ENCODE measurements at places on chromosomes 2 and 18.
A peak's percentile ranks its signal among the peaks of the same experiment; 100 is the strongest.

DNA sequence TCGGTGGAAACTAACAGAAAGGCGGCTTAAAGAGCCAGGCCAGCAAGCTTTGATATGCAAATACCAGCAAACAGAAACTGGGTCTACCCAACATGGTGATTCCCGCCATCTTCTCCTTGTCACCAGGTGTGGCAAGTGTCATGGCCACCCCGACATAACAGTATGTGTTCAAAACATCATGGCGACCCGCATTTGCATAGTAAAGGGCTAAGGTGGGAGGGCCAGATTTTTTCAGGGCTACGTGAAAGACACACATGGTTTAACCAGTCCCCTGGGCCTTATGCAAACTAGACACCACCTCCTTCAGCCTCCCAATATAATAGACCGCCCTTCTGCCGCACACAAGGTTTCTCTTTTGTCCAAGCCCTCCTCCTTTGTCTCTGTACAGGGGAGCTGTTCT lies 260.4 kb downstream of the METTL4 start:
- DNase-seq: no peak

GRCh38 chr2:197934261-197934933 lies 130.0 kb downstream of the PLCL1 start:
- no peak for DNase-seq

- no peak for DNase-seq
These were observed 289.7 kb downstream of the DYSF start for GRCh38 chr2:71742953-71743601.

DNA sequence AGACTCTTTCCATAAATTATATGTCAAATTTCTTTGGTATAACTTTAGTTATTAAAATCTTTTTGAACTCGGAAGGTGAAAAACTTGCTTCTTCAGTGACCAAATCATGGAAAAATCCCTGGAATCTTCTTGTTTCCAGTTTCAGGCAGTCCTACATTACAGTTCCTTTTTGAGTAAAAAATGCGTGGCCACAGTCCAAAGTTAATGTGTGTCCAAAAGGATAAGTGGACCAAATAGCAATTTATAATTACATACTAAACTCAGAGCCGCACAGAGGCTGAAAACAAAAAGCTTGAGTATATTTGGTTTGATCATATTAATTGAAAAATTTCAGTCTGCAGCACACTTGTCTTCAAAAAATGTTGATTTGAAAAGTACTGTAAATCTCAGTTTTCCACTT lies 28.4 kb upstream of the DYNC2LI1 start:
- DNase-seq: no peak

- DNase-seq: no peak
These were observed 27.5 kb downstream of the COPS8 start for GRCh38 chr2:237113026-237113795.

DNA sequence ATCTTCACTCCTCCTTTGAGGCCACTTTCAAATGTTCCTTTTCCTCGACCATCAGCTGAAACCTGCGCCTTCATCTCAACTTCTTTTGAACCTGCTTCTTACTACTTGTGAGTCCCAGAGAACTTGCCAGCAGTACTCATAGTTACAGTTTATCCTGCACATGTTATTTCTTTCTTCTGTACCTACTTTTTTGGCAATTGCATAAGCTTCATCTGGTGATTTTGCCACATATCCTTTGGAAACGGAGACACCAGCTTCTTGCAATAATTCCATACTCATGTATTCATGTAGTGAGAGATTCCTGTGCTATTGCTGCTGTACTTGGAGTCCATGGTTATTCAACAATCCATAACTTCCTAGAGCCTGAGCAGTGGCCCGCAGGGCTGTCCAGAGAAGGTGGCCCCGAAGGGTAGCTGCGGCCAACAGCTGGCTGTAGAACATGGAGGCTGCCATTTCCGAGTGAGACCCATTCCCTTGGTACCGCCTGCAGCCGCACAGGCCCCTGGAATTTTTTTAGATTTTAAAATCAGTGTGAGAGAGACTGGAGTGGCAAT lies 39.4 kb downstream of the EFR3B start:
- no peak for DNase-seq

DNA sequence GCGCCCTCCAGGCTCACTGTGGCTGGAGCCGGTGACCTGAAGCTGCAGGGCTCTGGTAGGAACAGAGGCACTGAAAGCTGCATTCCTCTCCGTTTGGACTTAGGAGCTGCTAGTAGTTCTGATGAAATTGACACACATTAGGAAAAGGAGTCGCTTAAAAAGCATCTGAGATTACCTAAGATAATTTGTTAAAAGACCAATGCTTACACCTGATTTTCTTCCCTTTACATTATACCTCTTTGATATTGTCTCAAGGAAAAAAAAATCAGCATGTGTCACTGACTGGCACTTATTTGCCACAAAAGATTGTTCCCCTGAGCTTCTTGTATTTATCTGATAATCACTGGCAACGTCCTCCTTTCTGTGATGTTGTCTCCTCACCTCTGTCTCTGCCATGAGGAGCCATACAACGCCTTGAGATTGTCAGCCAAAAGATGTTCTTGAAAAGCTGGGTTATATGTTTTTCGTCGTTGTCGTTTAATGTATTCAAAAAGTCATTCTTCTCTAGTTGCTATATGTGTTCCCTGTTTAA lies 618 bp upstream of the CHN1 start:
- no peak for DNase-seq

- DNase-seq: no peak
These were observed 19.1 kb downstream of the MSH2 start for GRCh38 chr2:47422016-47422415.

DNA sequence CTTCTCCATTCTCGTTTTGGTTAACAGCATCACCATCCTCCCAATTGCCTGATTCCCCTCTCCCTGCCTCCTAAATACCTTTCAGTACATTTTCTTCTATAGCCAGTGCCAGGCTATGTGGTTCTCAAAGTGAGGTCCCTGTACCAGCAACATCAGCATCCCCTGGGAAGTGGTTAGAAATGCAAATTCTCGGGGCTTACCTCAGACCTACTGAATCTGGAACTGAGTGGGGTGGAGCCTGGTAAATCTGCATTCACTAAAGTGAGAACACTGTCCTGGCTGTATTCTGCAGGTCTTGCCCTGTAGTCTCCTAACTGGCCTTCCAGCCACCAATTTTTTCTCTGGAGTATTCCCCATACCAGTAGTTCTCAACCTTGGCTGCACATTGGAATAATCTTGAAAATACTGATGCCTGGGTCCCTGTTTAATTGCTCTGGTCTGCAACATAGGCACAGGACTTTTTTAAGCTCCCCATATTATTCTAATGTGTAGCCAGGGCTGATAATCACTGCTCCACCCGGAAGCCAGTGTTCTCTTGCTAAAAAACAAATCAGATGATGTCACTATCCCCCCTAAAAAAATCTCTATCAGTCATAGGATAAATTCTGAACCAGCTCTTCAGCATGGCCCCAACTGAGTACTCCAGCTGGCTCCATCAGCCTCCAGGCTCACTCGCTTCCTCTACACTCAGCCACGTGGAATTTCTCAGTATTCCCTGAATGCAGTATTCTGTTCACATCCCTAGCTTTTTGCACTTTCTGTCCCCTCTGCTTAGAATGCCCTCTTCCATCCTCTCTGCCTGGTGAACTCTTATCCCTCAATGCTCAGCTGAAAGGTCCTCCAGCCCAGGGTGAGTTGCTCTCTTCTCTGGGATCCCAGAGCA lies 98.4 kb downstream of the CDK15 start:
- no peak for DNase-seq

DNA sequence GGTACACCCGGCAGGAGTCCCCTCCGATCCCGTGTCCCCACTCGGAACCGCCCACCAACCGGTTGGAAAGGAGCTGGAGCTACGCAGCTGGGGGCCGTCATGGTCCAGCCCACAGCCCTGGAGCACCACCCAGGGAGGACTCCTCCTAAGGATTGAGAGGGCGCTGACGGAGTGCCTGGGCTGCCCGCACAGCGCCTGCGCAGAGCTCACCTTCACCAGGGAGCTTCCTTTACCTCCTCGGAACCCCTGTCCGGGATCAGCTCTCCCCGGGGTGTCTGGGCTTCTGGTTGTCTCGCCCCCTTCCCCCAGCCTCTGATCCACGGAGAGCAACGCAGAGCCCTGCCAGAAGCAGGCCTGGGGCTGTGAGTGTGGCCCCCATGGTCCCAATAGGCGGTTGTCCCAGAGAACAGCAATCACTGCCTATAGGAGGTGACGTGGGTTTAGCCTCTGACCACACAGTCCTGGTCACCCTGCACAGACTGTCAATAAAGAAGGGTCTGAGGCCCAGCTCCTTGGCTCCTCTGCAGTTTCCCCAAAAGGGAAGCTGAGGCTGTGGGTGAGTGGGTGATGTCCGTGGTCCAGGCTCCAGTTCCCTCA lies 14.6 kb downstream of the ALPG start:
- no peak for DNase-seq

GRCh38 chr2:197500503-197501131 lies 438 bp downstream of the HSPE1 start:
- no peak for DNase-seq

DNA sequence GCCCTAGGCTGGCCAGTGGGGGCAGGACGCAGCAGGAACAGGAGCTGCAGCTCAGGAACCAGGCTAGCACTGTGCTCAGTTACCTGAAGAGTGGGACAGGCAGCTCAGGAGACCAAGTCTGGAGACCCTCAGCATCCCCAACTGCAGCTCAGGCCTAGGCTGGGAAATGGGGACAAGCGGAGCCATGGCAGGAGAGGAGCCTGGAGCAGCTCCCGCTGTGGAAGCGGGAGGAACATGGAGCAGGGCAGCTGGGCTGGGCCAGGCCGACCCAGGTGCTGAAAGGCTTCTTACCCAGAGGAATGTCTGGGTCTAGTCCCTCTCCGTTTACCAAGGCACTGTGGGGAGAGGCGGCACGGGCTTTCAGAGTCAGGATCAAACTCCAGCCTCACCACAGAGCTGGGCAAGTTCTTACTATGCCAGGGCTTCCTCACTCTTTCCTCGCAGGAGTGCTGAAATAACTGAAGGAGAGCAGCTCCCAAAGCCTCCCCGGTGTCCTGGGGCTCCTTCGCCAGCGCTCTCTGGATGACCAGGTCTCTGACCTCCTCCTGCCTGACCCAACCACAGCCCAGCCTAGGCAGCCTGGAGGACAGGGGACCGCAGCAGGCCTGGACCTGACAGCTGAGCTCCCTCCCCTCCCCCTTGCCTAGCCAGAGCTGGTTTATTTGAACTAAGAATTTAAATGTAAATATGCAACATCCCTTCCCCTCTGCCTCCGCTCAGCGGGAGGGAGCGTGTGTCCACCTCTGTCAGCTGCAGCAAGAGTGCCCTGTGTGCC lies 247.8 kb upstream of the SIX2 start:
- DNase-seq: no peak

- no peak for DNase-seq
These were observed 1.3 kb downstream of the TANC1 start for GRCh38 chr2:158969715-158970240.

DNA sequence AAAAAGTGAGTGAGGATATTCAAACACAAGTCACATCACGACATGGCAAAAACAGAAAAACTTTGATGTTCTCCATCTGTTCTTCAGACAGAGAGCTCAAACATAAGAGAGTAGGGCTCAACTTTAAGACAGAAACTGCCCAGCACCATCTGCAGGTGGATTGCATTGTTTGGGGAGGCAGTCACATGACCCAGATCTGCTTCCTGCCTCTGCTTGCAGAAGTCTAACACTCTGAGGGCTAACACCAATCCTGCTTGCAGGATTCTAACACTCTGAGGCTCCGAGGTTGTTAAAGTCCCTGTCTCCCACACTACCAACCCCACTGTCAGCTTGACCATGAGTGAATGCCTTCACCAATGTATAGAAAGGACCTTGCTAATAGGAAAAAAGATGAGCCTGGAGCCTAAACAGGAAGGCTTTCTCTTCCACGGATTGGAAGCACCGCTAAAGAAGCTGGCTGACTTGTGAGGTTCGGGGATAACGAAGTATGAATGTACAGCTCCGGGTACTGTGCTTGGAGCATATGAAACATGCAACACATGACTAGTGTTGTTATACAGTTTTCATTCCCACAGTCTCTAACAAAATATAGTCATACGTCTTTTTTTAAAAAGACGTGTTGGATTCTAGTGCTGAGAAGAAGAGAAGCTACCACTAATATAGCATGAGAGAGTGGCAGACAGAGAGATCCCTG lies 176.6 kb upstream of the CREB1 start:
- DNase-seq: peak; percentile 9

DNA sequence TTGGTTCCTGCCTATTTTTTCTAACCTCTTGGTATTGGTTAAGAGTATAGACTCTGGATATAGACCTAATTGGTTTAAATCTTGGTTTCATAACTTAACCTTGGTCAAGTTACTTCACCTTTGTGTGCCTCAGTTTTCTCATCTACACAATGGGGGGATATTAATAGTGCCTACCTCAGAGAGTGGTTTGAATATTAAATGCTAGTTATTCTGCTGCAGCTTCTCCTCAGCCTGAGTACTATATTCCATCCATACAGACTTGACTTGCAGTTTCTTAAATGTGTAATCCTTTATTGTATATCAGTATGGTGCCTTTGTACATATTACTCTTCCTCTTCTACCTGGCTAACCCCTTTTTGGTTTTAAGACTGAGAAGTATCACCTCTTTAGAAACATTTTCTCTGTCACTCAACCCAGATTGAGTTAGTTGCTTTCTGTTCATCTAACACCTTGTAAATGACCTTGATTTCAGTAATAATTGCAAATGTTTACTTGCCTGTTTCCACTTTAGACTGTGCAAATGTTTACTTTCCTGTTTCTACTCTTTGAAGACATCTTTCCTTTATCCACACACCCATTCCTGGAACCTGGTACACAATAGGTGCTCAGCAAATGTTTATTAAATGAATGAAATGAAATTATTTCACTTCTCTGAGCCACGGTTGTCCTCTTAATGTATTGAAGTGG lies 6.6 kb downstream of the ACVR2A start:
- DNase-seq: no peak

- DNase-seq: no peak
These were observed 20.4 kb downstream of the PPM1B start for GRCh38 chr2:44189104-44189503.

- no peak for DNase-seq
These were observed 74.5 kb downstream of the PIEZO2 start for GRCh38 chr18:11074889-11075288.

DNA sequence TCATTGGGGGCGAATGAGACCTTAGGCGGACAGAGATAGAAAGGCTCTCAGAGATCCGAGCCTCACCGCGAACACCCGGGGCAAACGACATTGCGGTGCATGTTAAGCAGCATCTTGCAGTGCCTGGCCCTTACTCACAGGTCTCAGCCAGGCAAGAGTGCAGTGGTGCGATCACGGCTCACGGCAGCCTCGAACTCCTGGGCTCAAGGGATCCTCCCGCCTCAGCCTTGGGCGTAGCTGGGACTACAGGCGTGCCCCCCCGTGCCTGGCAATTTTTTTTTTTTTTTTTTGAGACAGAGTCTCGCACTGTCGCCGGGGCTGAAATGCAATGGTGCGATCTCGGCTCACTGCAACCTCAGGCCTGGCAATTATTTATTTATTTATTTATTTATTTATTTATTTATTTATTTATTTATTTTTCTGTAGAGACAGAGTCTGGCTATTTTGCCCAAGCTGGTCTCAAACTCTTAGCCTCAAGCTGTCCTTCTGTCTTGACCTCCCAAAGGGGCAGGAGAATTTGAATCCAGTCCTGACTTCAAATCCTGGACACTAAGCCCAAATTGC lies 1.3 kb downstream of the LAMA3 start:
- DNase-seq: no peak
